ENCODE measurements at places on chromosomes 5 and 9.

- DNase-seq, result no peak
Measured at GRCh38 chr5:157719245-157719644, 12.0 kb upstream of the THG1L start.

DNA sequence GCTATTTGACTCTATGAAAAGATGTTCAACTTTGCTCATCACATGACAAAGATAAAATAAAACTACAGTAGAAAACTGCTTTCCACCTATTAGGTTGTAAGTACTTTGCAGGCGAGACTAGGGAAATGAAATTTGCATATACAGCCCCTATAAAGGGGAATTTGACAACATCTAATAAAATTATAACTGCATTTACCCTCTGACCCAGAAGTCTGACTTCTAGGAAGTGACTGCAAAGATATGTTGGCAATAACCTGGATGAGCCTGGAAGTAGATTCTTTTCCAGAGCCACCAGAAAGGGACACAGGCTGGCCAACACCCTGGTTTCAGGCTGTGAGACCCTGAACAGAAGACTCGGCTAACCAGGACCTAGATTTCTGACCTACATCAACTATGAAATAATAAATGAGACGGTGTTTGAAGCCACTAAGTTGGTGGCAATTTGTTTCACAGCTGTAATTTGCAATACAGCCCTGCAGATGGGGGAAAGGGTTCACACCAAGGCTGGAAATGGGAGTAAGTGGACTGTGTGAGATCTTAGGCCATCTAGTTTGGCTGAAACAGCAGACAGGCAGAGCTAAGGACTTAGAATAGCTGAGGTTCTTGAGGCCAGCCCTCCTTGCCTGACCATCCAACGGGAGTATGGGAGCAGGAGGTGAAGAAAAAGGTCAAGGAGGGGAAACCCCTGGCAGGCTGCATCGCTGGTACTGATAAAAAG is 106.6 kb downstream of the SIL1 start:
- no peak for DNase-seq

DNA sequence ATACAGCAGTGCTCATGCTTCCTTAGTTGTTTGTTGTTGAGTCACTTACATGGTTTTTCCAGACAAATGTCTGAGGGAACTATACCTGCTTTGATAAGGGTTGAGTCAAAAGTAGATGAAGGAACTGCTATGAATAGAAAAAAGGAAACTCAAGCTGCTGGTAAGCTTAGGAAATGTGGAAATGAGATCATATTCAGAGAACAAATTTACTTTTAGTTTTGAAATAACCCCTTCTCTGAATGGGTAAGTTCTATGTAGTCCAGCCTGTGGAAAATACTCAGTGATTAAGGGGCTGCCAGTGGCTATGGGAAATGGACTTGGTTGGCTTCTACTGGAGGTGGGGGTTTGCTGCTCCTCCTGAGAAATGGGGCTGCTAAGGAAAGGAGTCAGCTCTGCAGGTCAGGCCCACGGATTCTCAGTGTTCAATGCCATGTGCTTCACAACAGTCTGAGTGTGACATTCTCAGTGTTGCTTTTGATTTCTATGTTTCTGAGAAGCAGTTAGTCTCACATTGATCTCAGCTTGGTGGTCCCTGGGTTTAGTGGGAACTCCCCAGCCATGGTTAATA is 47.7 kb upstream of the GLRX start:
- no peak for DNase-seq

DNA sequence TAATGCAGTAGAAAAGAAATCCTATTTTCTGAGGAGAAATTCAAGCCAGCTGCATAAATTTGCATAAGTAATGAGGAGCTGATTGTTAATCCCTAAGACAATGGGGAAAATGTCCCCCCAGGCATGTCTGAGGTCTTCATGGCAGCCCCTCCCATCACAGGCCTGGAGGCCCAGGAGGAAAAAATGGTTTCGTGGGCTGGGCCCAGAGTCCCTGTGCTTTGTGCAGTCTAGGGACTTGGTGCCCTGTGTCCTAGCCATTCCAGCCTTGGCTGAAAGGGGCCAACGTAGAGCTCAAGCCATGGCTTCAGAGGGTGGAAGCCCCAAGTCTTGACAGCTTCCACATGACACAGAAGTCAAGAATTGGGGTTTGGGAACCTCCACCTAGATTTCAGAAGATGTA is 357.5 kb downstream of the SPATA31D1 start:
- DNase-seq, result no peak

DNA sequence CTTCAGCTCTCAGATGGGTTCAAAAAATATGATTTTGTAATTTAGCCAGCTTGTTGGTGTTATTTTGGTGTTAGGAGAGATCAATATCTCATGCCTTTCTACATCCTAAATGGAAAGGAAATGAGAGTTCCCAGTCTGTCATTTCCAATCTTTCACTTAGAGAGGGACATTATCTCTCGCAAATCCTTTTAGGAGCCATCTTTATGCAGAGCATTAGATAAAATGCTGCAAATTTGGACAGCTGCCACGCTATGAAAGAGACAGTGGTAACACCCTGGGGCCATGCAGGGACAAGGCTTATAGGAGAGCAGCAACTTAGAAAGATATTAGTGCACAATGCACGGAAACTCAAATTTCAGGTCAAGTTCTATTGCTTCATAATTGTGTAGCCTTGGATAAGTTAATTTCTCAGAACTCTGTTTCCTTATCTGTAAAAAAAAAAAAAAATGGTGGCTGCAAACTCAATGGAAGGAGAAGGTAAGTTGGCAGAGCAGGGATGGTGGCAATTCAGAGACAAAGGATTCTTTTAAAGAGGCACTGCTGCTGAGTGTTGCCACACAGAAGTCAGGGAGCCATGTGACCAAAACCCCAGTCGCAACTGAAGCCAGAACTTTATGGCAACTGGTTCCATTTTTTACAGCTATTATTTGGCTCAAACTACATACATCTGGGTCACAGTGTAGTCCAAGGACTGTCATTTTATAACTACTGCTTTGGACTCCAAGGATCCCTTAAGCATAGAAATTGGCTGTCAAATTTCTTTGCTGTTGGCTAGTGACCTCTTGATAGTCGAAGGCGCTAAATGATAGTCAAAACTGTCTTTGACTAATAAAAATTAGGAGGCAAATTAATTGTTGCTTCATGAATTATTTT is 210.2 kb downstream of the FRMD3 start:
- no peak for DNase-seq

GRCh38 chr5:30843541-30843940 is 349.9 kb upstream of the CDH6 start:
- no peak for DNase-seq

Measured in pancreas (tissue), 10 donors.